ENCODE measurements at places on chromosomes 2 and 18. TPM values are rescaled to one million over a fixed set of nuclear protein-coding genes. Genes with fewer than 3 reads are reported as not detected.

DNA sequence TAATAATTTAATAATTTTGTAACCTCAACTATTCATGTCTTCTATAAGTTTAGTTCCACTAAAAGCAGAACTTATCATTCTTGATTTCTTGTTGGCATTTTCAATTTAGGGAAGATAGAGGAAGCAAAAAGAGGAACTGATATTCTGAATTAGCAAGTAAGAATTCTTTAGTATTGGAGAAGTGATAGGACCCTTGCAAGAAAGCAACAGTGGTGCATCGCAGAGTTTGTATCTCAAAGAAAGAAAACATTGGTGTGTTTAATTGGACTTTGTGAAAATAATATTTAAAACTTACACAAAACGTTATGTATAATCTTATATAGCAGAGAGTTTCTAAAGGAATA is 36.5 kb upstream of the TNFRSF11A start:
- no peaks in the 10 kb centered on the region for H3K4me1 ChIP-seq
- DNase-seq = no peak
- H3K36me3 ChIP-seq = no peaks in the 10 kb centered on the region

GRCh38 chr2:21008014-21008789 is 35.7 kb downstream of the APOB start:
- H3K4me3 ChIP-seq = no peak overlapping the region
- peaks cover 26% of the 10 kb centered on the region for H3K36me3 ChIP-seq
- H3K27me3 ChIP-seq = no peaks in the 10 kb centered on the region

DNA sequence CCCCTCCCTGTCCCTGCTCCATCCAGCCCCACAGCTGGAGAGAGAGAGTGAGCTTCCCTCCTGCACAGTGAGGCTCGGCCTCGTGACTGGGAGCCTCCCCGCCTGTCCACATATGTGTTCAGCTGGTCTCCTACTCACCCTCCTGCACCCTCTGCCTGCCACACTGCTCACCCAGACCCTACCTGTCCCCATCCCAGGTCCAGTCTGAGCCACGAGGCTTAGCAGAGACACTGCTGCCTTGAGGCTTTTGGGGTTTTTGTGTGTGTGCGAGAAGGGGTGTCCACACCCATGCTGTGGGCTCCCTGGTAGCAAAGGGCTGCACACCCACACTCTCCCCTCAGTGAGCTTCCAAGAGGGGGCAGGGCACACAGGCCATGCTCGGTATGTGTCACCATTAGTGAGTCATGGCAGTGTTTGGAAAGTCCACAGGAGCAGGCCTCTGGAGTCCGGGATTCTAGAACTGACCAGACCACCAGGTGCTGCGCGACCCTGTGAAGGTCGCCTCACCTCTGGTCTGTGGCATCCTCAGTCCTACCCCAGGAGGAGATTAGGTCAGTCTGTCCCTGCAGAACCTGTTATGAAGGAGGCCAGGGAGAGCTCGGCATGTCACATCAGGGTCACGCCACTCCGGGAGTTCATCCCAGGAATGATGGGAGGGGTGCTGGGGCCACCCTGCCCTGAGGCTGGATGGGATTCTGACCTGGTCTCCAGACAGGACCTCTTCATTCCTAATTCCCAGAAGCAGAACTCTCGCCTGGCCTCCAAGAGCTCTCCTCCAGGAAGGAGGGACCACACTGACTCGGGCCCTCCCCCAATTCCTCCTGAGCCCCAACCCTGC is 39.9 kb upstream of the SMAD7 start:
- no peak for DNase-seq
- no peaks in the 10 kb centered on the region for H3K27me3 ChIP-seq
- H3K4me1 ChIP-seq = no peaks in the 10 kb centered on the region
- no peaks in the 10 kb centered on the region for H3K36me3 ChIP-seq
- no peak overlapping the region for H3K4me3 ChIP-seq
- H3K27ac ChIP-seq = no peak overlapping the region

DNA sequence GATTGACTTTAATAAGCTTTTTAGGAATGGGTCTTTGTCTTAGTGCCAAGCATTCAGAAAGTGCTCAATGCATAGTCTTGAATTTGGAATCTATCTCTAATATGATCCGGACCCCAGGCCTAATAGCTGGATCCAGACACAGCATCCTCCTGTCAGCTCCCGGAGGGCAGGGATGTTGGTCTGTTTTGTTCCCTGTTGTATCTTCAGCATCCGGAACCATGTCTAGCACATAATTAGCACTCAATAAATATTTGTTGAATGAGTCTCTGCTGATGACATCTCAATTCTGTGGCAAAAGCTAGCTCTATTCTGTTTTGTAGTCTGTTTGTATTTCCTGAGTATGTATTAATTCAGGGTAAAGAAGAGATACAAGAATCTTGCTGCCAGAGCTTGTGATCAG is 169.1 kb downstream of the DCDC2C start:
- no peaks in the 10 kb centered on the region for H3K4me1 ChIP-seq
- no peaks in the 10 kb centered on the region for H3K27me3 ChIP-seq
- no peak overlapping the region for H3K27ac ChIP-seq
- DNase-seq = no peak
- H3K4me3 ChIP-seq = no peak overlapping the region
- no peaks in the 10 kb centered on the region for H3K36me3 ChIP-seq

Gene NT5C1B
- total RNA-seq = not detected

Gene FAM237A
- total RNA-seq = not detected

Gene DRC1
- not detected for total RNA-seq

Gene AOX1
- total RNA-seq = 1,747 TPM

All from right lobe of liver (tissue), 6 donors.